Glomerular endothelial cell (primary cell): ENCODE measurements at places on chromosomes 1 and 21.

- DNase-seq: no peak
These were observed 3.5 kb downstream of the HSPG2 start for GRCh38 chr1:21933397-21934248.

DNA sequence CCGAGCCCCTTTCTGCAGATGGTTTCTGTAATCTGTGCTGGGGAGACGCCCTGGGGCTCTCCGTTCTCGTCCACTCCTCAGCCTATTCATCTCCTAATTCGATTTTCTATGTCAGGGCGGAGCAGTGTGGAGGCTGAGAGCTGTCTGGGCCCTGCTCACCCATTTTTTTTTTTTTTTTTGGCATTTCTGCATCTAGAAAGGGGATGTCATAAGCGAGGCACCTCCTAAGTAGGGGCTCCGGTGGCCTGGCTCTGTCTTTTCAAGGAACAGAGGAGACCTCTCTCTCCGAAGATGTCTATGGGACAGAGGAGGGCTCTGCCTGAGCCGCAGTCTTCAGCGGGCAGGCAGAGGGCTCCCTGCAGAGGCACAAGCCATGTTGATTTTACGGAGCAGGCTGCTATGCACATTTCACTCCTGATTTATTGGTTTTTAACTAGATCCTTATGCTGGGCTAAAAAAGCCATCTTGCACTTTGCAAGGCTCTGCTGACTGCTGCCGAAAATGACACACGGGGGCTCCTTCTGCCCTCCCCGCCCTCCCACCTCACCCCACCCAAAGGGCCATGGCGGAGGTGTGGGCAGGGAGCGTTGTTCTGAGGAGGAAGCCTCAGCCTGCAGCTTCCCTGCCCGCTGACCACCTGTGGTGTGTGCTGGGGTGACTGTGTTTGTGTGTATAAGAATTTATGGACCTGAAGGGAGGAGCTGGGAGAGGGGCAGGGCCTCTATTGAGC is 71.0 kb downstream of the FOXD2 start:
- DNase-seq: no peak

- no peak for DNase-seq
These were observed 3.7 kb upstream of the SARS1 start for GRCh38 chr1:109210058-109210457.

GRCh38 chr1:58881471-58881994 is 97.7 kb upstream of the JUN start:
- no peak for DNase-seq

- no peak for DNase-seq
These were observed 22.1 kb downstream of the LRRC7 start for GRCh38 chr1:69589799-69590198.
